ENCODE measurements at places on chromosomes 1 and 21.
A peak's percentile ranks its signal among the peaks of the same experiment; 100 is the strongest.

DNA sequence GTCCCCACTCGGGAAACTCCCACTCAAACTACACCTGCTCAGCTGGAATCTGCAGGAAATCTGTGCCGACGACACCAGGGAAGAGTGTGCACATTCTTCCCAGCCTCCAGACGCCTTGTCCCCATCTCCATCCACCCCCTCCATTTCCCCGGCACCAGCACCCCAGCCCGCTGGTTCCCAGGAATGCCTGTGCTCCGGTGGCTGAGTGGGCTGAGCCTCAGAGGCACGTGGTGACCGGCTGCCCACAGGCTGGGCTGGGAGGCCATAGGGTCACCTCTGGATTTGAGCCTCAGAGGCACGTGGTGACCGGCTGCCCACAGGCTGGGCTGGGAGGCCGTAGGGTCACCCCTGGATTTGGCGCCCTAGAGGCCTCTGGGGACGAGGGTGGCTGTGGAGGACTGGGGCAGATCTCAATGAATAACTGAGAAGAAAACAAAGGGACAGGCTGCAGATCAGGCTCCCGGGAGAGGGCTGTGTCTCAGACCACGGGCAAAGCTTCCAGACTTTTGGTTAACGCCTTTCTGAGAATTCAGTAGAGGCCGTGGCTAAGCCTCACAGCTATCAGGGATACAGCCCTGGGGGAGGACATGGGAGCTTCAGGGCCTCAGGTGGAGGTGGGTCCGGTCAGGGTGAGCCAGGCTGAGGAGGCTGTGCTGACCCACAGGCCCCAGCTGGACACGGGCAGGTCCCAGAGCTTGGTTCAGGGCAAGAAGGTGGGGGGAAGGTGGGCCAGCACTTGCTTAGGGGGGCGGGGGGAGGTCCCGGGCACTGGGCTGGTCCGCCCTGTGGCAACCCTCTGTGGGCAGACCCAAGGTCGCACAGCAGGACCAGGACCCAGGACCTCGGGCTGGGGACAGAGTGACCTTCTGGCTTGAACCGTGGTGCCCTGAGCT is 17.3 kb upstream of the TTLL10 start:
- no peak for DNase-seq

- peak; percentile 63 for DNase-seq
Observed at GRCh38 chr1:33036051-33036525, 595 bp downstream of the AK2 start.

- DNase-seq, result no peak
Observed at GRCh38 chr21:40688106-40688864, 158.7 kb downstream of the DSCAM start.

DNA sequence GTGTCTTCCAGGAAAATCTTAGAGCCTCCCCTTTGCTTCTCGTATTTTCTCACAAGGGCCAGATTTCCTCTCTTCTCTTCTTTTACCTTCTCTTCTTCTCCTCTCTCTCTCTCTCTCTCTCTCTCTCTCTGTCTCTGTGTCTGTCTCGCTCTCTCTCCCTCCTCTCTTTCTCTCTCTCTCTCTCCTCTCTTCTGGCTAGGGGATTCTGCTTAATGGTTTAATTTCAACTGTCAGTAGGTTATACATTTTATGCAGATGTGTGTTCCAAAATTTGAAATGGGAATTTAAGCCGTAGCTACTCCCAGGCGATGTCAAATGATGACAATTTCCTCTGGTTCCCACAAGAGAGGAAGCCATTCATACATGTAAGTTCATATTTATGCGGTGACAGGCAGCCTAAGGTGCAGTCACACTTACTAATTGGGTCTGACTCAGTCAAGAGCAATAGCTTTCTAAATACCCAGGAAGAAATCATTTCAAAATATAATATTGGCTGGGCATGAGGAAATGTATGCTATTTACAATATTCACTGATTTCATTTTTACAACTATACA is 1.4 kb downstream of the DSCAM start:
- DNase-seq, result no peak

- no peak for DNase-seq
Observed at GRCh38 chr1:87148661-87149060, 180.0 kb upstream of the LMO4 start.

DNA sequence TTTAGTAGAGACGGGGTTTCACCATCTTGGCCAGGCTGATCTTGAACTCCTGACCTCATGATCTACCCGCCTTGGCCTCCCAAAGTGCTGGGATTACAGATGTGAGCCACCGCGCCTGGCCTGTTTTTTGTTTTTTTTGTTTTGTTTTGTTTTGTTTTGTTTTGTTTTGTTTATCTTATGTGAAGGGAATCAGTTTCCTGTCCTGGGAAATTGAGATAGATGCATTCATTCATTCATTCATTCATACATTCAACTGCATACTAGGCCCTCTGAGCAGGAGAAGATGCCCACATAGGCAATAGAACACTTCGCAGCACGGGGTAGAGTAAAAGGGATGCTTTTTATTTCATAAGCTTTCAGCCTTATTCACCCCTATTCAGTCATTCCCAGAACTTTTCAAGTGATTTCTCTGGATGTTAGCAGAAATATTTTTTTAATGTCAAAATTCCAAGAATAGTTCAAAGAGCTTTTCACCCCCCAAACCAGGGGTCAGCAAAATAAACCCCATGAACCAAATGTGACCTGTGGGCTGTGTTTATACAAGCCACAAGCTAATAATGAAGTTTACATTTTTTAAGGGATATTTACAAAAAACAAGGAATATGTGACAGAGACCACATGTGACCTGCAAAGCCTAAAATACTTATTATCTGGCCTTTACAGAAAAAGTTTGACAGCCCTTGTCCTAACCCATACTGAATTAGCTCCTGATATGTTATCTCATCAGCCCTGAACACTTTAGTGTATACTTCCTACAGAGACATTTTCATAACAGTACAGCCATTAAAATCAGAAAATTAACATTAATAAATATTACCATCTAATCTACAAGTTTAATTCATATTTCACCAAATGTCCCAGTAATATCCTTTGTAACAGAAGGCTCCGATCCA is 127.1 kb downstream of the MAST2 start:
- DNase-seq, result no peak

GRCh38 chr1:45894921-45895320 is 91.5 kb downstream of the MAST2 start:
- DNase-seq, result no peak

GRCh38 chr1:35179908-35180307 is 13.0 kb downstream of the SFPQ start:
- DNase-seq, result no peak

GRCh38 chr1:212366901-212367300 is 47.8 kb downstream of the PACC1 start:
- DNase-seq, result no peak

DNA sequence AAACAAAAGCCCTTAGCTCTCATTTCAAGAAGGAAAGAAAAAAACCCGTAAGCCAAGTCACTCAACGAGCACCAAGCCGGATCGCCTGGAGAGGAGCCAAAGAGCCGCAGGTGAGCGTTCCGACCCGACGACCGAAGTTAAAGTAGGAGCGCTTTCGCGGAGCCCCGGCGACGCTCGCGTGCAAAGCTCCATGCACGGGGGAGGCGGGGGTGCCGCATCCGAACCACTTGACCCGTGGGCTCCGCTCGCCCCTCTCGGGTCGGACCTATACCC is 382 bp downstream of the GPBP1L1 start:
- no peak for DNase-seq

Data from activated CD8-positive, alpha-beta memory T cell treated with anti-CD3 and anti-CD28 coated beads for 24 hours (primary cell).